ENCODE measurements at places on chromosomes 12 and 14.

DNA sequence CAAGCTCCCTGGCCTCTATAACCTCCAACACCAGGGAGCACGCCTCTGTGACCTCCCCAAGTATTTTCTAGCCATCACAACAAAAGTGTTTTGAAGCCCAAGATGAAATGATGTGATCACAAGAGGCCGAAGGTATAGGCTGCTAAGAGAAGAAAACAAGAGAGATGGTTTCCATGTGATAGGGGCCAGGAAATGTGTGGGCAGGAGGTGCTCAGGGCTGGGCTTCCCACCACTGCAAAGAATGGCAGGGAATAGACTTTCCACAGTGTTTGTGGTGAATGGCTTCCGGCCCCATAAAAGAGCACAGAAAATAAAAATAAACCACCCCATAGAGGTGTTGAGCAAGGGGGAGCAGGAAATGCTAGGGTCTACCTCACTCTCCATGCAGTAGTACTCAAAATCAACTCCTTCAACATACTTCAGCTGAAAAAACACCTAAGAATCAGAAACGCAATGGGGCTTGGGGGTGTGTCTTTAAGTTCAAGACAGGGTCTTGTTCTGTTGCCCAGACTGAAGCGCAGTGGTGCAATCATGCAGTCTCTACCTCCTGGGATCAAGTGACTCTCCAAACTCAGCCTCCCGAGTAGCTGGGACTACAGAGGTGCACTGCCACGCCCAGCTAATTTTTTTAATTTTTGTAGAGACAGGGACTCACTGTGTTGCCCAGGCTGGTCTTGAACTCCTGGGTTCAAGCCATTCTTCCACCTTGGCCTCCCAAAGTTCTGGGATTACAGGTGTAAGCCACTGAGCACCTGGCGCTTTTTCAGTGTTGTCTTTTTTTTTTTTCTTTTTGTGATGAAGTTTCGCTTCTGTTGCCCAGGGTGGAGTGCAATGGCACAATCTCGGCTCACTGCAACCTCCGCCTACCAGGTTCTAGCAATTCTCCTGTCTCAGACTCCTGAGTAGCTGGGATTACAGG lies 27.1 kb downstream of the DAD1 start:
- no peak for DNase-seq

- no peak for DNase-seq
Observed at GRCh38 chr14:72523424-72524294, 370.2 kb downstream of the DPF3 start.

GRCh38 chr14:91320266-91320665 lies 75.8 kb upstream of the GPR68 start:
- DNase-seq = no peak

GRCh38 chr12:3205742-3206519 lies 128.8 kb downstream of the TSPAN9 start:
- no peak for DNase-seq

DNA sequence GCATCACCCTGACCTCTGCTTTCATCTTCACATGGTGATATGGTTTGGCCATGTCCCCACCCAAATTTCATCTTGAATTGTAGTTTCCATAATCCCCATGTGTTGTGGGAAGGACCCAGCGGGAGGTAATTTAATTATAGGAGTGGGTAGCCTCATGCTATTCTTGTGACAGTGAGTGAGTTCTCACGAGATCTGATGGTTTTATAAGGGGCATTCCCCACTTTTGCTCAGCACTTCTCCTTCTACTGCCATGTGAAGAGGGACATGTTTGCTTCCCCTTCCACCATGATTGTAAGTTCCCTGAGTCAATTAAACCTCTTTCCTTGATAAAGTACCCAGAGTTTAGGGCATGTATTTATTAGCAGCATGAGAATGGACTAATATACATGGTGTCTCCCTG lies 38.2 kb downstream of the TMBIM6 start:
- no peak for DNase-seq

GRCh38 chr14:93676416-93676958 lies 111.8 kb downstream of the PRIMA1 start:
- peak; percentile 0 for DNase-seq

All from NCI-H1436 (cell line).